ENCODE measurements at places on chromosomes 7 and 10.

DNA sequence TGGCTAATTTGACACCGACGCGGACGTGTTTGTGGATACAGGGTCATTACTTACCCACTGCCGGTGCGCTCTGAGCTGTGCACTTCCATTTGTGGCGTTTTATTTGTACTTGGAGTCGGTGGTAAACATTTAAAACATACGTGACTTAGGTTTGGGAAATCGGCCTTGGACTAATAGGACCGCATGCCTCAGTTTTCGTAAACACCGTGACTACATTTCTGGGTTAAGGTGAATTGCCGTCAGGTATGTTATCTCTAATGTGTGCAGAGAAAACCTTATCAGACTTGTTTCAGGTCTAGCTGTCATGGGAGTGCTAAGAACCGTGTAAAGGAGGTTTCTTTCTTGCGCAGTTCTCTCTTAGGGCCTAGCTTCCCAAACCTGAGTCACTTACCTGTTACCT is 51.7 kb upstream of the NCF1 start:
- peak; percentile 8 for DNase-seq

- DNase-seq = no peak
Measured at GRCh38 chr7:104621321-104621720, 292.9 kb downstream of the LHFPL3 start.

DNA sequence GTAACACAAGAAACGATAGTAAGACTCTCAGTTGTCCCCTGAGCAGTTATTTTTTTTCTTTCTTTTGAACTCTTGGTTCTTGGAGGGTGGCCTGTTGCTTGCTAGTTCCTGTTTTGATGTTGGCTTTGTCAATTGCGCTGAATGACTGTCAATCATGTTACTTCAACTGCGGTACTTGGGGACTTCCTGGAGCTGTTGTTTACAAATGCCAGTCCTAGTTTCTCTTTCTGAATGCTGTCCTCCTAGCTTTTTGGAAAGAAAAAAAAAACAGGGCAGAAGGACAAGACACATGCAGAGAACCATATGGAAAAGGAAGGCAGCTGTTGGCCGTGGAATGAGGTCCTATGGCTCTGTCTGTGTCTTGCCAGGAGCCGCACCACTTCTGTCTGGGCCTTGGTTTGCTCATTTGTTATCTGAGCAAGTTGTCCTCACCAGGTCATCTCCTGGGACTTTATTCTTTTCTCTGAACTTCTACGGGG is 7.0 kb upstream of the PDCD4 start:
- no peak for DNase-seq

- no peak for DNase-seq
Measured at GRCh38 chr10:130635528-130635927, 499.3 kb downstream of the GLRX3 start.

GRCh38 chr10:35324196-35324595 is 12.1 kb upstream of the CCNY start:
- no peak for DNase-seq

DNA sequence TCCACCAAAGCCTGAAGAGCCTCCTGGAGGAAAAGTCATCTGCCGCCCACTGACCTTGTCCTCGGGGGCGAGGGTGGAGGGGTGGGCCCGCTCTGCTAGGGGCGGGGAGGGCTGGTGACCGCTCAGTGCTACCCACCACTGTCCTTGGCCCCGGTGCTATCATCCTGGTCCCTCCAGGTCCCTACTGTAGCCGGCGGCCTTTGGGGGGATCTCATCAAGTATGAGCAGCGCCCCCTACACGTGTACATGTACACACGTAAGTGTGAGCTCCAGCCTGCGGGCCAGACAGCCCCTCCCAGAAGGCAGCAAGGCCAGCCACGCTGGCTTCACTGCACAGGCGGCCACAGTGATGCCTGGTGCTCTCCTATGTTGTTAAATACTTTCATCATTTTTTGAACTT is 19.6 kb downstream of the TTYH3 start:
- no peak for DNase-seq

- DNase-seq = no peak
Measured at GRCh38 chr10:106914016-106914415, 250.5 kb downstream of the SORCS1 start.

- DNase-seq = no peak
Measured at GRCh38 chr10:123865350-123865749, 26.3 kb downstream of the CPXM2 start.

DNA sequence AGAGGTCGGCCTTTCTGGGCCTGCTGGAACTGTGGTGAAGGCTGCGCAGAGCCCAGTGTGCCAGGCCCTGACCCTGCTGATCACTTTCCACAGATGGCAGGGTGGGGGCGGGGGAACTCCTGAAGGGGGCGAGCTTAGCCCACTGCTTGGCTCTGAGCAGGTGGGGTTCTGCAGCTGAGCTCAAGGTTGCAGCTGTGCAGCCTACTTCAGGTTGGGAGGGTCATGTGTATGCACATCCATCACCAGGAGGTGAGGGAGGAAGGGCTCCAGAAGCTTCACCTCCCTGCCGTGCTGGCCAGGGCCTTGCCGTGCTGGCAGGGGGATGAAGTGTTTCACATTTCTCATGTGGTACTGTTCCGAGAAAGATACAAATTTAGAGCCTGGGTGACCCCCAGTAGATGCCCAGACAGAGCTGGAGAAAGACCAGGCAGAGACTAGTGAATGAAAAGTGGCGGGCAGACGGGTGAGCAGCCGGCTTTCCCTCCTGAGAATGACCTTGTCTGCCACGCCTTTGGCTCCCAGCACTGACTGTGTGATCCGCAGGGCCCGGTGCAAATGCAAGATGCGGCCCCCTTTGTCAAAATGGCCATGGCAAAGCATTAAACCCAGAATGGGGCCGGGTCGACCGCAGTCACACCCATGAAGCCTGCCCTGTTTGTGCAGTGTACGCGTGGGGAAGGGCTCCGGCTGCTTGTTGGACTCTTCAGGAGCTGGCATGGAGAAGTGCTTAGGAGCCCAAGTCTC is 25.2 kb downstream of the FAM241B start:
- DNase-seq = no peak

- DNase-seq = no peak
Measured at GRCh38 chr7:55545496-55545895, 26.8 kb downstream of the VOPP1 start.

All from Caco-2 (cell line).